ENCODE measurements at places on chromosomes 4 and X. TPM values are rescaled to one million over a fixed set of nuclear protein-coding genes. Genes with fewer than 3 reads are reported as not detected.

Gene DUSP21
- total RNA-seq, result not detected

Gene HDX
- 1.6 TPM for total RNA-seq

Gene SFRP2
- total RNA-seq, result not detected

Gene MAMLD1
- 5.5 TPM for total RNA-seq
